Activated CD4-positive, alpha-beta T cell treated with anti-CD3 and anti-CD28 coated beads, Interleukin-2, amount 50 U/mL, for 48 hours (primary cell): ENCODE measurements at places on chromosomes 5 and 9.

GRCh38 chr5:143168171-143168741, 235.2 kb downstream of the NR3C1 start:
- no peak for DNase-seq

GRCh38 chr5:78758169-78758839, 109.7 kb upstream of the LHFPL2 start:
- no peak for DNase-seq

- no peak for DNase-seq
Measured at GRCh38 chr5:102114525-102115069, 181.5 kb downstream of the SLCO4C1 start.

GRCh38 chr9:93084471-93084881, 11.5 kb upstream of the CARD19 start:
- DNase-seq = no peak

GRCh38 chr5:159458217-159458711, 128.0 kb upstream of the IL12B start:
- peak; percentile 28 for DNase-seq

DNA sequence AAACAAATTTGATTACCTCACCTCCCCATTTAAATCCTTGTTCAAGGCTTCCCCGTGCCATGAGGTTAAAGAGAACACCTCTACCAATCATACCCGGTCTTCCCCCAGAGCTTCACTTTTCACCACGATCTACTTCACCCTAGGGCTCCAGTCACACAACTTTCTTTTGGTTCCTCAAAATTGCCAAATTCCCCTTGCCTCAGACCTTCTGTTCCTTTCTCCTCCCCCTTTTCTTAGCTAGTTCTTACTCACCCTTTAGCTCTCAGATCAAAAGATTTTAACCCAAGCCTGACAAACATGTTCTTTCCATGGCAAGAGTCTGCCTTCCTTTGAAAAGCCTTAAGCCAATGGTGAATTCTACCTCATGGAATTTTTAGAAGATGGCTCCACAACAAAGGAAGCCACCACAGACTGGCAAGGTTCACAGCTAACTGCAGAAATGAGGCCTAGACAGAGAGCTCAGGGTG, 56.7 kb downstream of the MAPKAP1 start:
- DNase-seq = no peak

GRCh38 chr5:107474716-107475489, 195.8 kb downstream of the EFNA5 start:
- no peak for DNase-seq

GRCh38 chr5:82259172-82259800, 18.9 kb downstream of the RPS23 start:
- no peak for DNase-seq

DNA sequence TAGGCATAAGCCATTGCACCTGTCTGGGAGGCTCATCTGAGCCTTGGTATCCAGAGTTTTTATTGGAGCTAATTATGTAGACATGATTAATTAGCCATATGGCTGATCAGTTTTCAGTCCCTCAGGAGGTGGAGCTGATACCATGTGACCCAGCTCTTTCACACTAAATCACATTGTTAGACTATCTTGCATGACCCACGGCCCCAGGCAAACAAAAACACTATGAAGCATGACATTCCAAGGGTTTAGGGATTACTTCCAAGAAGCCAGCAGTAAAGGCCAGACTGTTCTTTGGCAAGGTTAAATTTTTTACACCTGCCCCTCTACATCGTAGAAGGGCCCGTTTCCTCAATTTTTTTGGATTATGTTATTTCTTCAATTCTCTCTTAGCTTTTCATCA, 5.0 kb upstream of the C5orf24 start:
- DNase-seq = no peak

DNA sequence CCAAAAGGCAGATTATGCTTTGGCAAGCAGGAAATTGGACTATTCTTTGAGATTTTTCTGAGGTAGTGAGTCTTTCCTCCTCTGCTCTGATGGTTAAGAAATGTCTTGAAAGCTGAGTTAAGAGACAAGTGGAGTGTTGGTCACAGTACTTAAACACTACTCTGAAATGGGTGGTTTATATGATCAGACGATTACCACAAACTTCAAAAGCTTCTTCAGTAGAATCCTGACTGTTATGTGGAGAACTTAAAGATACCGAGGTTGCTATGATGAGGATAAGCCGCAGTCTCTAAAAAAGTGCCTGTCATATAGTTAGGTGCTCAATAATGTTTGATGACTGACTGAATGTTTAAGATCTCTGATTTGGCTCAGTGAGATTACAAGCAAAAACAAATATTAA, 24.3 kb downstream of the GCNT4 start:
- no peak for DNase-seq

GRCh38 chr5:66315784-66316183, 171.7 kb downstream of the SREK1 start:
- DNase-seq = no peak

DNA sequence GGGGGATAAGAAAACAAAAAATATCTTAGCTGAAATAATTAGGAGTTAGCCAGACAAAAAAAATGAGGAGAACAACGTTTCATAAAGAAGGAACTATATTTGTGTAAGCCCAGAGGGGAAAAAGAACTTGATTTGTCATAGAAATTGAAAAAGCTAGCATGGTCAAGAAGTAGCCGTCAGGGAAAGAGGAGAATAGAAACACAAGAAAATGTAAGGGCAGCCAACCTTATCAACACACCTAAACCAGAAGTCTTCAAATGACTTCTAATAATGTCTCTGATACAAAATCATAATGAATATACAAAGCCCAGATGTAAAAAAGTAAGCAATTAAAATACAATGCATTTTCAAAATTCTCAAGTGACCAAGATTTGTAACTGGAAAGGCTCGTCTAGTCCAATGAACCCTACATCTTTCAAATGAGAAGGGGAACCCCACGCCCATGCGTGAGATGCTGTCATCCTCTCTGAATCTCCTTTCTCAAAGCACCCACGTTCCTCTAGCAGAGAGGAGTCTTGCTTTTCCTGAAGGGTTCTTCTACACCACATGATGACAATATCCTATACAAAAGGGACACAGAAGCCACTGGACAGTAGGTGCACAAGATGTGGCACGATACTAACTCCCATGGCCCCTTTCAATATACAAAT, 103.7 kb downstream of the ARL15 start:
- DNase-seq = no peak

- no peak for DNase-seq
Measured at GRCh38 chr9:3733039-3733408, 207.2 kb upstream of the RFX3 start.
